ENCODE measurements at places on chromosomes 5 and 9. TPM values are rescaled to one million over a fixed set of nuclear protein-coding genes. Genes with fewer than 3 reads are reported as not detected.

The RMI1 gene
- total RNA-seq: 12.2 TPM

The TRIP13 gene
- total RNA-seq: 44.5 TPM

The GABRP gene
- not detected for total RNA-seq

The SLC30A5 gene
- total RNA-seq: 55.8 TPM

The ADGRV1 gene
- total RNA-seq: 0.47 TPM

The KIF20A gene
- total RNA-seq: 133 TPM

- DNase-seq: no peak
Observed at GRCh38 chr5:119816055-119816454, 186.7 kb downstream of the FAM170A start.

DNA sequence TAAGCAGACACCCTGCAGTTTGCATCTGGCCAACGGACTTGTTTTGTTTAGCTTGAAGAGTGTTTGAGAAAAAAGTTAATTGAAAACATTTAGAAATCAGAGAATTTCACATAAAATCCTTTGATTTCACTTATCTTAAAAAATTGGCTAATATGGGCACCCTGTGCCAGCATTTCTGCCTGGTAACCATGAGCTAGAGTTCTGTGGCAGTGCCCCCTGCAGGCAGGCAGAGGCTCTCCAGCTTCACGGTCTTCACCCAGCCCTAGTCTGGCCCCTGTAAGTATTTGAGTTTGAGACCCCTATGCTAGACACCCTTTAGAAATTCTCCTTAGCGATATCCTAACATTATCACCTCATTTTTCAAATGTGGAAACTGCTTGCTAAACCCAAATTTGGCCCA lies 18.8 kb upstream of the FANCC start:
- DNase-seq: no peak

DNA sequence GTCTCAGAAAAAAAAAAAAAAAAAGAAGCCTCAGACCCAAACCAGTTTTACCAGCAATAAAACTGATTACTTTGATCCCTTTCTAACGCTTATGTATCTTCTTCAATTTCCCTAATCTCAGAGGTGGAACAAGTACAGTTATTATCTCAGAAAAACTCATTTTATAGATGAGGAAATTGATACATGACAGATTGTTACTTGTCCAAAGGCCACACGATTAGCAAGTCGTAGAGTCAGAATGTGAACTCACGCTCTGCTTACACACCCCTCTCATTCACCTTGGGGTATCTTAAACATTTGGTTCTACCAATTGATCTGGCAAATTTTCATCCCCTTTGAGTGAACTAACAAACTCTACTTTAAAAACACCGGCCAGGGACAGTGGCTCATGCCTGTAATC lies 110.2 kb downstream of the SUSD1 start:
- no peak for DNase-seq

DNA sequence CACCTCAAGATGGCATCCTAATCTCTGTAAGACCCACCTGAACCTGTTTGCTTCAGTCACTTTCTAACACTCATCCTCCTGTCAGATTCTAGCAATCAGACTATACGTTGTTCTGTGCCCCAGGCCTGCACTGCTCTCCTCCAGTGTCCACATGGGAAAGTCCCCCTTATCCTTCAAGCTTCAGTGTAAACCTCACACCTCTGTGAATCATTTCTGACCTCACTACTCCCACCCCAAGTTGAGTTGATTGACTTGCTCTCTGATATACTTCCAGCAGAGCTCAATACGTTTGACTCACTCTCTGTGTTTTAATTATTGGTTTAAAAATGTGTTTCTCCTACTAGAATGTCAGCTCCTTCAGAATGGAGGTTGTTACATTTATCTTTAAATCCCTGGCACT lies 240.2 kb downstream of the FBXL17 start:
- DNase-seq: peak; percentile 16

DNA sequence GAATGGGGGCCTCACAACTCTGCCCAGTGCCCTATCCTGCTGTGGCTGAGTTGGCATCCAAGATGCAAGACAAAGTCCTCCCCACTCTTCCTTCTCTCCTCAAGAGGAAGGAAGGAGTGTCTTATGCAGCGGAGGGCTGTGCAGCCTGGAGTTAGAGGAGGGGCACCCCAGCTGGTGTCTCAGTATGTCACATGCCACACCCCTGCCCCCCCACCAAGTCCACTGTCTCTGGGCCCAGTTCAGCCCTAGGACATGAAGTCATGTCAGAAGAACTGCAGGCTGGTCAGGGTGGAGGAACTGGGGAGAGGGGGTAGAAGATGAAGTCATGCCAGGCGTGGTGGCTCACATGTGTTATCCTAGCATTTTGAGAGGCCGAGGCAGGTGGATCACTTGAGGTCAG lies 28.0 kb upstream of the SLC28A3 start:
- no peak for DNase-seq

DNA sequence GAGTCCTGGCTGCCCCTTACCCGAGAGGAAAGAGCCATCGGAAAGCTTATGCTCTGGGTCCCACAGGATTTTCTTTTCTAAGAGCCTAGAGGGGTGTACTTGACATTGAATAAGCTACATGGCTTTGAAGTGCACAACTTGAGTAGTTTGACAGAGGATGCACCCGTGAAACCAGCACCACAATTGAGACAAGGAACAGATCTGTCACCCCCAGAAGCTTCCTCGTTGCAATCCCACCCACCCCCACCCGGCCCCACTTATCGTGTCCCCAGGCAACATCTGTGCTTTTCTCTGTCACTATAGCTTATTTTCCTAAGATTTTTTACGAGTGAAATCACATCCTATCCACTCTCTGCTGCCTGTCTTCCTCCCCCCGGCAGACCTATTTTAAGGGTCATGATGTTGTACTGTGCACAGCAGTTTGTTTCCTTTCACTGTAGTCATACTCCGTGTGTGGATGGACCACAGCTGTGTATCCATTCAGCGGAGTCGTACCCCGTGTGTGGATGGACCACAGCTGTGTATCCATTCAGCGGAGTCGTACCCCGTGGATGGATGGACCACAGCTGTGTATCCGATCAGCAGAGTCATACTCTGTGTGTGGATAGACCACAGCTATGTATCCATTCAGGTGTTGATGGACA lies 8.8 kb upstream of the FCN2 start:
- DNase-seq: no peak

DNA sequence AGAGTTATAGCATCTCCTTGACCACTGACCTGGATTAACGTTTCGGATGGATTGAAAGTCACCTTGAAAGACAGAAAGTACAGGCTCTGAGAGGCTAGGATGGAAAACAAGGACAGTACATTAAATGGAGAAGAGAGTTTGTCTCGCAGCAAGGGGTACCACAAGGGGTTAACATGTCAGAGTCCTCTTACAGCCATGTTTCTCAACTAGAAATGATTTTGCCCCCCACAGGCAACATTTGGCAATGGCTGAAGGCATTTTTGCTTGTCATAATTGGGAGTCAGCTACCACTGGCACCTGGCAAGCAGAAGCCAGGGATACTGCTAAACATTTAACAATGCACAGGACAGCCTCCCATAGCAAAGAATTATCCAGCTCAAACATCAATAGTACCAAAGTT lies 90.8 kb upstream of the EQTN start:
- no peak for DNase-seq

DNA sequence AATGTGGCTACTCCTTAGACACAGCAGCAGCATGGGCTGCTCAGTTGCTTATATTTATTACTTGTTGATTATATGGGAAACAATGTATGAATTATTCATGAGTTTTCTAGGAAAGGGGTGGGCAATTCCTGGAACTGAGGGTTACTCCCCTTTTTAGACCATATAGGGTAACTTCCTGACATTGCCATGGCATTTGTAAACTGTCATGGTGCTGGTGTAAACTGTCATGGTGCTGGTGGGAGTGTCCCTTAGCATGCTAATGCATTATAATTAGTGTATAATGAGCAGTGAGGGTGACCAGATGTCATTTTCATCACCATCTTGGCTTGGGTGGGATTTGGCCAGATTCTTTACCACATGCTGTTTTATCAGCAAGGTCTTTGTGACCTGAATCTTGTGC lies 734.6 kb upstream of the PTPRD start:
- no peak for DNase-seq

- DNase-seq: no peak
Observed at GRCh38 chr9:84780385-84780784, 110.9 kb downstream of the NTRK2 start.

GRCh38 chr5:123438244-123438643 lies 15.0 kb upstream of the CEP120 start:
- no peak for DNase-seq

- DNase-seq: no peak
Observed at GRCh38 chr5:15741591-15741990, 241.6 kb downstream of the FBXL7 start.

- no peak for DNase-seq
Observed at GRCh38 chr9:128362774-128363173, 8.4 kb upstream of the URM1 start.

- DNase-seq: no peak
Observed at GRCh38 chr9:68643901-68644809, 60.9 kb upstream of the PIP5K1B start.

- DNase-seq: no peak
Observed at GRCh38 chr5:16418471-16418922, 47.1 kb downstream of the ZNF622 start.

DNA sequence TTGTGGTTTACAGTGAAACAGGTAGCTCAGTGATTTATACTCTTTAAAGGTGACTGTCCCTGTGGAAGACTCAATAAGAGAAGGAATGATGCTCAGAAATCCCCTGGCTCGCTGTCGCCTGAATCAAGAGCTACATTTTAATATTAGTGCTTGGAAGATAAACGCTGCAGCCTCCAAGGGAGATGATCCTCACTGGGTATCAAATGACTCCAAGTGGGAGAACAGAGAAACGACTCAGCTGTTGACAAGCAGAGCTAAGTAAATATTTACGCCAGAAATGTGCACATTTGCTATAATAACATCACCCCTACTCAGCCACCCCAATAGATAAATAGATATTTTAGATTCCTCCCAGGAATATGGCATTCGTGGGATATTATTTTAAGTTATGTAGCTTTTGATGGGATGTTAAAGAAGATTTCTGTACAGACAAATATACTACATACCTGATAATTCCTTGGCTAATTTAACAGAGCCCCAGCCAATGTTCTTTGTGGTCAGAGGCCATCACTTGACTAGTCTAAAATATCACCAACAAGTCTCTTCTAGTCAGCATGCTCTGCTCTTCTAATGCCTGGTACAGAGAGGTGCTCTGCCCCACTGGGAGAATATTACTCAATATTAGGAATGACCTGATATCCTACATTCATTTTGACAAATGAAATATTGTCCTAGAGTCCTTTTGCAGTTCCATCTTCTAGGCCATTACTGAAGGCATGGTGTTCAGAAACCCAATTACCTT lies 18.3 kb upstream of the CCDC192 start:
- no peak for DNase-seq
